Osteocyte (in vitro differentiated cells): ENCODE measurements at places on chromosomes 7 and 10. TPM values are rescaled to one million over a fixed set of nuclear protein-coding genes. Genes with fewer than 3 reads are reported as not detected.

The CUEDC2 gene
- total RNA-seq = 81.3 and 82.1 TPM in 2 replicates

The EPDR1 gene
- 14.6 and 16.6 TPM in 2 replicates for total RNA-seq

The HOXA13 gene
- total RNA-seq = not detected in 2 replicates

The MEPCE gene
- 50.0 and 50.1 TPM in 2 replicates for total RNA-seq

- H3K4me3 ChIP-seq = no peak overlapping the region
- no peak overlapping the region for H3K27ac ChIP-seq
- DNase-seq = no peak
- no peaks in the 10 kb centered on the region for H3K27me3 ChIP-seq
- H3K4me1 ChIP-seq = no peaks in the 10 kb centered on the region
Measured at GRCh38 chr10:123576706-123577105, 89.4 kb upstream of the GPR26 start.

DNA sequence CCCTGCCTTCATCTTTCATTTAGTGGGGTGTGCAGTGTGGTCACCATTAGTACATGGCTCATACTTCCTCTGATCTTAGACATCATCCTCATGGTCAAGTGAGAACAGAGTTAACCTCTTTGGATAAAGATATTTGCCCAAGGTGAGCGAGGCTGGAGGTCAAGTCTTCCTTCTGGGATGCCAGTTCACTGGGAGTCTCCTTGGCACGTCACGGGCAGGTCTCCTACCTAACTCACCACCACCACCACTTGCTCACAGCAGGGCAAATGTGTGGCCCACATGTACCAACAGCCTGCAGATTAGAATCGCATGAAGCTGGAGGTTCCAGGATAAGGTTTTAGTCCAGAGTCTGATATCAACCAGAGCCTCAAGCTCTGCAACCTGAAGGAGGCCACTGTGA, 164.6 kb downstream of the USP6NL start:
- no peaks in the 10 kb centered on the region for H3K4me1 ChIP-seq
- no peak overlapping the region for H3K27ac ChIP-seq
- DNase-seq = no peak
- no peak overlapping the region for H3K4me3 ChIP-seq
- no peaks in the 10 kb centered on the region for H3K36me3 ChIP-seq
- peaks cover 15% of the 10 kb centered on the region for H3K27me3 ChIP-seq

- H3K27me3 ChIP-seq = no peaks in the 10 kb centered on the region
- H3K36me3 ChIP-seq = peaks cover 3% of the 10 kb centered on the region
- H3K4me3 ChIP-seq = no peak overlapping the region
- DNase-seq = no peak
Measured at GRCh38 chr7:154675560-154675959, 327.4 kb downstream of the PAXIP1 start.

- no peaks in the 10 kb centered on the region for H3K27me3 ChIP-seq
- H3K36me3 ChIP-seq = peaks cover 18% of the 10 kb centered on the region
- no peak overlapping the region for H3K4me3 ChIP-seq
Measured at GRCh38 chr7:105060923-105061322, 46.9 kb downstream of the KMT2E start.

DNA sequence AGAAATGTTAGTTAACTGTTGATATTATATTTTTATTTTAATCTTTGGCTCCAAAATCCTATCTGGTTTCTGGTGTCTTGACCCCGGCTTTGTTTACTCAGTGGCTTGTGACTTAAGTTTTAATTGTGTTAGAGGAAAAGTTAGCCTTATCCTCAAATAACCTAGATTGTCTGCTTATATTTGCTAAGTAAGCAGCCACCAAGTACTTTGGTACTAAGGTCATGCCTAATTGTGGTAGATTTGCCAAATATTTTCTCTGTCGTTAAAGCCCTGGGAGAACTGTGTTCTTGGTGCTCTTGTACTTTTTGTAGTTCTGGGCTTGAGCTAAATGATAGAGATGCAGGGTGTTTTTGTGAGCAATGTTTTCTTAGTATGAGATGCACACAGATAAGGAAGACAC, 34.8 kb downstream of the GPR158 start:
- H3K4me3 ChIP-seq = no peak overlapping the region
- no peaks in the 10 kb centered on the region for H3K27me3 ChIP-seq
- H3K36me3 ChIP-seq = no peaks in the 10 kb centered on the region
- H3K27ac ChIP-seq = no peak overlapping the region

DNA sequence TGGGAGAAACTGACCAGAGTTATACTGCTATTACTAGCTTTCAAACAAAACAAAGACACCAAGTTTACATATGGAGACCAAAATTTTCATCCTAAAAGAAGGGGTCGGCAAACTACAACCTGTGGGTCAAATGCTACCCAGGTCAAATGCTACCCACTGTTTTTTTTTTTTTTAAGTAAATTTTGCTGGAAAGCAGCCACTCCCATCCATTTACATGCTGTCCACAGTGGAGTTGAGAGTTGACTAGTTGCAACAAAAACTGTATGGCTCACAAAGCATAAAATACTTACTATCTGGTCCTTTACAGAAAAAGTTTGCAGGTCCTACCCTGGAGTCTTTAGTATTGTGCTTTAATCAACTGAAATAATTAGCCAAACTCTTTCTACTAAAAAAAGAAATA, 91.4 kb downstream of the SIRT1 start:
- H3K4me3 ChIP-seq = no peak overlapping the region
- H3K27ac ChIP-seq = no peak overlapping the region
- no peaks in the 10 kb centered on the region for H3K27me3 ChIP-seq
- H3K4me1 ChIP-seq = peaks cover 5% of the 10 kb centered on the region

DNA sequence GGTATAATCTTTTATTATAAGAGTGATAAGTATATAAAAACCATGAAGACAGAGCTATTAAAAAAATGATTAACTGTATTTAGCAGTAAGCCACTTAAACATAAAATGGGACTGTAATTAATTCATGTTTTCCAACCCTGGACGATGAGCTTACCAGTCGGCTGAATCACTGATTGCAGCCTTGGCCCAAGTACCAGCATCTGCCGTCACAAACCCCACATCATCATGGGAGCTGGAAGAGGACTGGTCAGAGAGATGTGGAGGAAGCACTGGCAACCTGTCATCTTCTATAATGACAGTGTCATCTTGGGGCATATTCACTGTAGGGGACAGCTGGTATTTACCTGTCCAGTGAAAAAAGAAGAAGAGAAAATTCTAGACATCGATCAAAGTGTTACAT, 473.6 kb downstream of the PARD3 start:
- H3K36me3 ChIP-seq = peaks cover 20% of the 10 kb centered on the region
- DNase-seq = no peak
- H3K27ac ChIP-seq = no peak overlapping the region
- H3K4me3 ChIP-seq = no peak overlapping the region
- peaks cover 80% of the 10 kb centered on the region for H3K4me1 ChIP-seq
